ENCODE measurements at places on chromosomes 7 and 10.

GRCh38 chr10:113022265-113022664 lies 72.2 kb downstream of the TCF7L2 start:
- no peak for DNase-seq

DNA sequence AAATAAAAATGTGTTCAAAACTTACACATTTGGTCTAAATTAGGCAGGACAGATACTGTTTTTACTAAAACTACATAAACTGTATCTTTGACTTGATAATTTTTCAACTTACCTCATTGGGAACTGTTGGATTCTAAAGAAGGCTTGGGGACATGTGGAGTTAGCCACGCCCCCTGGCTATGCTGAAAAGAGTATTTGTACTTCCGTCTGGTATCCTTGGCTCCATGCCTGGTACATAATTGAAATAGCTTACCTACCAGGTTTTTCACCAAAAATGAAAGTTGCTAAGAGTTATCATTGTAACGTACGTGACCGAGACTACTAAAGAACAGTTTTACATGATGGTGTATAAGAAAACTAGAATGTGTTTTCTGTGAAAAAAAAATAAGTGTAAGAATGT lies 604.8 kb upstream of the IGFBP3 start:
- DNase-seq: no peak

GRCh38 chr7:696426-696811 lies 30.1 kb upstream of the DNAAF5 start:
- DNase-seq: no peak

DNA sequence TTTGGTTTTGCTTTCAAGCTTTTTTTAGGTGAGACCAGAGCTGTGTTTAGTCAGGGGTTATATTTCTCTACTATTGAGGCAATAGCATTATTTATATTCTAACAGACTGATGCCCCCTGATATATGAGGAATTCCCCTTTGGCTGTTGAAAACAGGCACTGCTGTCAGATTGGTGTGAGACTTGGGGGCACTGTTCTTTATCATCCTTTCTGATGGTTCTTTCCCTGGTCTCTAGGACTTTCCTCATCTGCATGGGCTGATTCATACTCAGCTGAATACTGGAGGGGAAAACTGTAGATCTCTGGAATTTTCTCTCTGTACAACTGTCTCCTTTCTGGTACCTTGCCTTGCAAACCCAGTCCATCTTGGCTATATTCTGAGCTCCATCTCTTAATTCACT lies 10.0 kb upstream of the ICA1 start:
- no peak for DNase-seq

DNA sequence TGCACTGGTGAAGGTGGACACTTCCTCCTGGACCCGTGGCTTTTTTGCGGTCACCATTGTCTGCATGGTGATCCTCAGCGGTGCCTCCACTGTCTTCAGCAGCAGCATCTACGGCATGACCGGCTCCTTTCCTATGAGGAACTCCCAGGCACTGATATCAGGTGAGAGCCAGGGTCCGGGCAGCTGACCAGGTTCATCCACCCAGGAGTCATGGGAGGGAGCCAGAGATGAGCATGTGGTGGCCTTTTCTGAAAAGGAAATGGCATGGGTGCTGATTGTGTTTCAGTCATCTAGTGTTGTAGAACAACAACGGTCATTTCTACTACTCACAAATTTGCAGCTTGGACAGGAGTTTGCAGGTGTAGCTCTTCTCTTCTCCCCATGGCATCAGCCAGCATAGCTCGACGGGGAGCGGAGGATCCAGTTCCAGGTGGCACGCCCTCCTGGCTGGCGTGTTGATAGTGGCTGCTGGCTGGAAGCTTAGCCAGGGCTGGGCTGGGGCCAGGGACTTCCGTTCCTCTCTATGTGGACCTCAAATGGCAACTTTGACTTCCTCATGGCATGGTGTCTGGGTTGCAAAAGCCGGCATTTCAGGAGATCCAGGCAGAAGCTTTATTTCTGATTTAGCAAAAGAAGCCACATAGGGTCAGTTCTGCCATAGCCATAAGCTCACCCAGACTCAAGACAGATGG lies 32.7 kb downstream of the SLC29A3 start:
- DNase-seq: no peak

DNA sequence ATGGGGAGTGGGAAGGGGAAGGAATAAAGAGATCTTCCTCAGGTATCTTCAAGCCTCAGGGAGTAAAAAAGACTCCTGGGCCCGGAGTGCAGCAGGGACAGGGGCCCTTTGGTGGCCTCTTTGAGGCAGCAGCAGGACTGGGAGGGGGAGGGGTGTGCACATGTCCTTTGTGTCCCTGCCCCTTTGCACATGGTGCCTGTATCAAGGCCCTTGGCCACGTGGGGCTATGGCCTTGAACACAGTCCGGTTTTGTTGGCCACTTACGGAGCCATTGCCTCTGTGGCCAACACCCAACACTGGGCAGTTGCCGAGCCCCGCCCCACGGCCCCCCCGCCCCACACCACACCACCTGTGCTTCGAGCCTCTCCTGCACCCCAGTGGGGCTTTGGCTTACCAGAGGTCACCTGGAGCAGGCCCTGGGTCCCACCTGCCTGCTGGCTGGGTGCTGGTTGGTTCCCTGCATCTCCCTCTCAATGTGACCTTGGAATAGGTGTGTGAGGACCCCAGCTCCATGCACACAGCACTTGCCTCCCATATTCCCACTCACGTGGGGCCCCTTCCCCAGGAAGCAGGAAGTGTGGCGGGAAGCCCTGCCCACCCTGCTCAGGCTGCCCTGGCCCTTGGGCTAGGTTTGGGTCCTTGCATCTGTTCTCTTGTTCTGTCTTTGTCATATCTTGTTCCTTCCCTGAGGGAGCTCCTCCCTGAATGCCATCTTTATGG lies 5.4 kb downstream of the SAP25 start:
- DNase-seq: no peak

DNA sequence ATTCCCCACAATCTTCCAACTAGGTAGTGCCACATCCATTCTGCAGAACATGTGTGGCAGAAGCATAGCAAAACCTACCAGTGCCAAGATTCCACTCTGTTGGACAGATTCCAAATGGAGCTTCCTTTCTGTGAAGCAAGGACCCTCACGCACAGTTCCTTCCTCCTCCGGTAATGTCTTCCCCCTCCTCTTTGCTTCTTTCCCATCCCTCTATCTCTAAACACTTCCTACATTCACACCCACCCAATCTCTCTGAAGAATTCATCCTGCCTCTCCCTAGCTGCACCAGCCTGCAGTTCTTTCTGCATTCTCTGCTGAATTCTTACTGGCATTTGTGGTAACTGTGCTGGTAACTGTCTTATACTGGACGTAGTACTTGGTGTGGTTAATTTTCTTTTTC lies 124.9 kb downstream of the RNLS start:
- DNase-seq: no peak

DNA sequence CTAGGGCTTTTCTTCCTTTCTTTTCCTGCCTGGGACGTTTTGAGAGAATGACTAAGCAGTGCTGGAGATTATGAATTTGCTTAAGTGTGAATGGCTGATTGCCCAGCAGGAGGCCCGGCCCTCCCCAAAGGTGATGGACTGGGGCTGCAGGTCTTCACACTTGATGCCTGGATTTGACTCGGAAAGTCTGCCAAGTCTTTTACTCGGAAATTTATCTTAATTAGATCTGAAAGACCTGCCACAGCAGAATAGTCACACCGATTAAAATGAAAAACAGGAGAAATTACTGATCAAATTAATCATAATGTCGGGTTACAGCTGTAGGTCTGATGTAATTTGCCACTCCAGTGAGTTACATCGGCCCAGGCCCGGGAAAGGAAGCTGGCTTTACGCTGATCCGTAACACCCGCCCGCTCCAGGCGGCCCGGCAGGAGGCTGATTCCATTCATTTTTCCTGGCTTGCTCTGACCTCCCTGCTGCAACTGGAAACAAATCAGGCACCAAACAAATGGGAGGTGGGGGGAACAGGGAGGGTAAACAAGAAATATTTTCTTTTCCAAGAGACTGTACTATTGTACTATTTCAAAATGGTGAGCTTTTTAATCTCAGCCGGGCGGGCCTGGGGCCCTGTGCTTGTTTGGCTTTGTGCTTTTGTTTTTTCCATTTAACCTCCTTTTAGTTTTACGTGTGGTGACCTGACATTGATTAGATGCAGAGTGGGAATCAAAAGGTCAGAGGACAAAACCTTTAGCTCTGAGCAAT lies 212.4 kb upstream of the YAE1 start:
- no peak for DNase-seq

DNA sequence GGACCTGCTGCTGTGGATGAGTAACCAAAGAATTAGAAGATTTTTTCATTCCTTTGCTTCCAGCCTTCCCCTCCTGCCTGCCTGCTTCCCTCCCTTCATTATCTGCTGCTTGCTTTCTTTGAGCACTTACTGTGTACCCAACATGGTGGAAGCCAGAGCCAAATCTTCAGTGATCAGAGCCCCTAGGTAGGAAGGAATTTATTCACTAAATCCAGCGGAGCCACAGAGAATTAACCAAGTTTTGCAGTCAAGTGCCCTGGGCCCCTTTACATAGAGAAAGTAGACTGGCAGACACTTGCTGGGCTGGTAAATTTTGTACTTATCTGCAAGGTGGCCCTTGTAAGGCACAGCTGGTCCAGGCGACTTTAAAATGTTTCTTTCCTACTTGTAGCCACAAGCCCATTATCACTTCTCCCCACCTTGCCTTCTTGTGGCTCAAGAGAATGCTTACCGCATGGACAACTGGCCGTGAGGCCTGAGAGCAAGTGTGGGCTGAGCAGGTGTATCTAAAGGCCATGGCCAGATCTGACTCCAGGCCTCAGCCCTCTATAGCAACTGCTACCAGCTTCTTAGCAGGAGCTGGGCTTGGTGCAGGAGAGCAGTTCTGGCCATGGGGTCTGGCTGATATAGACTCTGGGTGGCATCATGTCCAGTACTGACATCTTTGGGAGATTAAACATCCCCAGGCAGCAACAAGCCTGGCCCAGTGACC lies 11.1 kb downstream of the UNC5B start:
- DNase-seq: no peak

- DNase-seq: no peak
These were observed 41.8 kb downstream of the TBATA start for GRCh38 chr10:70743430-70743788.

- no peak for DNase-seq
These were observed 153.5 kb downstream of the PIP4K2A start for GRCh38 chr10:22560913-22561239.

- DNase-seq: no peak
These were observed 75.9 kb upstream of the SP8 start for GRCh38 chr7:20862554-20862953.

DNA sequence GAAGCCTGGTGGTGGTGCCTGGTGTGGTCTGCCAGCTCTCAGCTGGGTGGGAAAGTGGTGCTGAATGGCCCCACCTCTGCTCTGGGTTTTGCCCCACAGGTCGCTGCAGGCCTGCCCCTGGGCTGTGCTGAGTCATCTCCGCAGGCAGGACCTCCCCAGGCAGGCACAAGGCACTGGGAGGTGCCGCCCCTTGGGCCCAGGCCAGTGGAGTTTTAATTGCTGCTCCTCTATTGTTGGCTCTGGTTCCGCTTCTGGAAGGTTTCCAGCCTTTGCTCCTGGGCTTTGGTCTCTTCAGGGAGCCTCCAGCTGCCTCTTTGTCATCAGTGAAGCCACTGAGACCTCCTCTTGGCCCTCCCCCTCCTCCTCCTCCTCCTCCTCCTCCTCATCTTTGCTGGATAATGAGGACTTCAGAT lies 180.3 kb upstream of the GRB10 start:
- DNase-seq: no peak

DNA sequence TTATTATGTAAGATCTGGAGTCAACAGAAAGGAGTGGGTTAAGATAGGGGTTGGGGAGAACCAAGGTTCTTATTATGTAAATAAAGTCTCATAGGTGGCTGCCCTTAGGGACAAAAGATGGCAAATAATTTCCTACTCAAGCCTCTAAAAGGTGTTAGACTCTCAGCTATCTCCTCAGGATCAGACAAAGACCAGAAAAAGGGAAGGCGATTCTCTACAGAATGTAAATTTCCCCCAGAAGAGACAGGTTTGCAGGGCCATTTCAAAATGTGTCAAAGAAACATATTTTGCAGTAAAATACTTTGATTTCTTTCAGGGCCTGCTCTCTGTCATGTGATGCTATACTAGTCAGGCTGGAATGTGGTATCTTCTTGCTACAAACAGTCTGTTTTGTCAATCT lies 80.3 kb downstream of the MICU1 start:
- no peak for DNase-seq

- no peak for DNase-seq
These were observed 2.3 kb downstream of the DPYSL4 start for GRCh38 chr10:132189016-132189415.

DNA sequence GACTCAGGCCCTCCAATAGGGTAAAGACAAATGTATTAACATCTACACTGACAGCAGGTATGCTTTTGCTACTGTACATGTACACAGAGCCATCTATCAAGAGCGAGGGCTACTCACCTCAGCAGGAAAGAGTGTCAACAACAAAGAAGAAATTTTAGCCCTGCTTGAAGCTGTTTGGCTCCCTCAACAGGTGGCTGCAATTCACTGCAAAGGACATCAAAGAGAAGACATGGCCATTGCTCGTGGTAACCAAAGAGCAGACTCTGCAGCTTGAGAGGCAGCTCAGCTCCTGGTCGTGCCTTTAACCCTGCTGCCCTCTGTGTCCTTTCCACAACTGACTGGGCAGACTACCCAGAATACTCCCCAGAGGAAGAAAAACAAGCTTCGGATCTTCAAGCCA lies 5.1 kb downstream of the AKR1B15 start:
- no peak for DNase-seq

GRCh38 chr10:8181496-8182157 lies 127.1 kb downstream of the GATA3 start:
- no peak for DNase-seq

DNA sequence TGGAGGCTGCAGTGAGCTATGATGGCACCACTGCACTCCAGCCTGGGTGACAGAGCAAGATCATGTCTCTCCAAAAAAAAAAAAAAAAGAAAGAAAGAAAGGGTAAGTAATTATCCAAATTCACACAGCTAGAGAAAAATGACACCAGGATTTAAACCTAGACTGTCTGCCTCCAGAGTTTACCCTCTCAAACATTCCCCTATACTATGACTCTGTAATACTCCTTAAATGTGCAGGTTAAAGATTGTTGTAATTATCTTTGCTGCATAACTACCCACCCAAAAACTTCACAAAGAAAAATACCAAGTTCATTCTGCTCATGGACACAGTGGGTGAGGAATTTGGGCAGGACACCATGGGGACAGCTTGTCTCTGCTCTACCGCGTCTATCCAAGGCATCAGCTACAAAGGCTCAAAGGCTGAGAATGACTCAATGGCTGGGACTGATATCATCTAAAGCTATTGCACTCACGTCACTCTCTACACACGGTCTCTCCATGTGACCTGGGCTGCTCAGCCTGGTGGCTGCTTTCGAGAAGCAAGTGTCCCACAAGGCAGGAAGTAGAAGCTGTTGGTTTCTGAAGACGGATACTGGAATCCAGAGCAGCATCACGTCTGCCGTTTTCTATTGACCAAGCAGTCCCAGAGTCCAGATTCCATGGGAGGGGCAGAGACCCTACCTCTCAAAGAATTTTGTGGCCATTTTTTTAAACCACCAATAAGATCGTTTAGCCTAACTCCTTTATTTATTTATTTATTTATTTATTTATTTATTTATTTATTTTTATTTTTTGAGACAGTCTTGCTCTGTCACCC lies 185.7 kb upstream of the AUTS2 start:
- no peak for DNase-seq

Data from activated CD4-positive, CD25-positive, alpha-beta regulatory T cell treated with anti-CD3 and anti-CD28 coated beads, Interleukin-2, amount 50 U/mL, for 72 hours (primary cell).